ENCODE measurements at places on chromosomes 12 and 14.

GRCh38 chr14:65321370-65321875 lies 91.1 kb upstream of the FUT8 start:
- DNase-seq = no peak

DNA sequence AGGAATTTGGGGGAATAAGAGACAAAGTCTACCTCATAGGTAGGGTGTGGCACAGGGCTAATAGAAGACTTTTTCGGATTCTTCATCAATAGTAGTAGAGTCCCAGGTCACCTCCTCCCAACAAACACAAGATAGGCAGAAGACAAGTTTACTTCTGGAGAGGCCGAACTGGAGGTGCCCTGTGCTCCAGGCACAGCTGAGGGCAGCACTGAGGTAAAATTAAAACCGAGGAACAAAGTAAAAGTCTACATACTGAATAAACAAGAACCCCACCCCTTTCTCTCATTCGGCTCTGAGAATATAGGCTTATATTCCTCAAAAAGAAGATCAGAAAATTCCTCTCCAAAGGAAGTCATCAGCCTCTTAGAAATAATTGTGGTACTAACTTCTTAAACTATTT lies 161.5 kb downstream of the SEC23A start:
- DNase-seq = no peak

DNA sequence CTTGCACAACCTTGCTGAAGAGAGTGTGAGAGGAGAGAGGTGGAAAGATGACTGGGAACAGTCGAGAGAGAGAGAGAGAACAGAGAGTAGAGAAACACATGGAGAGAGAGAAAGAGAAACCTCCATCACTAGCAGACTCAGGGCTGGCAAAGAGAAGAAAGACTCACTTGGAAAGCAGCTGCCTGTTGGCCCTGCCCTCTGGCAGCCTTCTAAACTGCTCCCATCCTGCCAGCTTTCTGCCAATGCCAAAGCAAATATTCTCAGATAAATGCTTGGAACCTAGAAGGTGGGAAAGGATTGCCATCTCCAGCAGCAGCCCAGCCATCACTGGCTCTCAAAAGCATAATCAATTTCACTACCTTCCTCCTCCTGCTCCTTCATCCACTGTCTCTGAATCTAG lies 107.9 kb upstream of the WSCD2 start:
- DNase-seq = no peak

DNA sequence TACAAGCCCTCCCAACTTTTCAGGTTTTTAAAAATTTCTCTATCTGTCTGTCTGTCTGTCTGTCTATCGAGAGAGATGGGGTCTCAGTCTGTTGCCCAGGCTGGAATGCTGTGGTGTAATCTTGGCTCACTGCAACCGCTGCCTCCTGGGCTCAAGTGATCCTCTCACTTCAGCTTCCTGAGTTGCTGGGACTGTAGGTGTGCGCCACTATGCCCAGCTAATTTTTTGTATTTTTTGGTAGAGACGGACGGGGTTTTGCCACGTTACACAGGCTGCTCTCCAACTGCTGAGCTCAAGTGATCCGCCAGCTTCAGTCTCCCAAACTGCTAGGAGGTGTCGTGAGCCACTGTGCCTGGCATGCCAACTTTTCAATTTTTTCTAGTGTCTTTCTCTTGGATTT lies 437.2 kb downstream of the PCNX1 start:
- DNase-seq = no peak

- DNase-seq = no peak
These were observed 41.9 kb downstream of the VWF start for GRCh38 chr12:6082613-6083012.

DNA sequence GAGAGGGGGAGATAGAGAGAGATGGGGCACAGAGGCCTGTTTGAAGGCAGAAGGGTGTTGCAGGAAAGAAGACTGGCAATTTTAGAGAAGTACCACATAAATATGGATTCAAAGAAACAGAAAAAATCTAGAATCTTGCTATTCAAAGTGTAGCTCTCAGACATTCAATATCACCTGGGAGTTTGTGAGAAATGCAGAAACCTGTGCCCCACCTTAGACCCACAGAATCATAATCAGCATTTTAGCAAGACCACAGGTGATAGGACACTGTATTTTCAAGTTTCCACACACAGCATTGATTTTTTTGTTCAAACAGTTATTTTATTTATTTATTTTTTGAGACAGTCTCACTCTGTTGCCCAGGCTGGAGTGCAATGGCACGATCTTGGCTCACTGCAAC lies 3.3 kb downstream of the NEDD8 start:
- no peak for DNase-seq

DNA sequence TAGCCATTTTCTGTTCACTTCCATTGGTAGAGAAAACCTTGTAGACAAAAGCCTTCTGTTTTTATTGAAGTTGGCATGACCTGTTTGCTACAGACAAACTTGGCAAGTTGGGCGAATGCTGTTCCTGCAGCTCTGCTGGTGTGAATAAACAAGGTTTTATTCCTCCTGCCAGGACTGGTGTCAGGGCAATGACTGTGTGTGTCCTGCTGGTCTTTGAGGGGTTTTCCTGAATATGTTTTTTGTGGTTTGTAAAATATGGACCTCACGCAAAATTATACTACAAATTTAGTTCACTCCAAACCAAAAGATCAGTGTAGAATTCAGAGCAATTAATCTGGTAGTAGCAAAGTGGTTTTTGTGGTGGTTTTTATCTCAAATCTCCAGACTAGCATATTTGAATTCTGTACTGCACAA lies 140.8 kb downstream of the ERC1 start:
- no peak for DNase-seq

DNA sequence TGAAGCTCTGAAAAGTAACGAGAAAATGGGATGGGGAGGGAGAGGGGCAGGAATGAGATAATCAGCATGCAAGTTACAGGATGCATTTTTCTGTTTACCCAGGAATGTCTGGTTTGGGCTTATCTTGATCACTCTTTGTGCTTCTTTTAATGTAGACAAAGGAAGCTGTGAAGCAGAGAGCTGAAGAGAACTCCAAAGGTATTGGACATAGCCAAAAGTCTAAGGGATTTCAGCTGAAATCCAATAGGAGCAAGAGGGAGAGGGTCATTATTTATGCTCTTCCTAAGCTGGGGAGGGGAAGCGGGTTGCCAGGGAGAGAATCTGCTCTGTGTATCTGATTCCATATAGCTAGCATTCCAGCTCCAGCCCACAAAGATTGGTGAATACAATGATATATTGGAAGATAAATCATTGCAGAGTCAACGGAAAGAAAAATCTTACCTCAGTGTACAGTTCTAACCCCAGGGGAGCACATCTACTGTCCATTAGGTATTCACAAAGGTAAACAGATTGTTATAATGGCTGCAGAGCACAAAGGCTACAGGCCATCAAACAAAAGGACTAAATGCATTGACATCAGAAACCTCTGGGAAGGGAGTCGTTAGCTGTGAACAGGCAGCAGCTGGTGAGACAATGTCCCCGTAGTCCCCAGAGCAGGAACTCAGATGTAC lies 61.0 kb upstream of the PELI2 start:
- DNase-seq = no peak

- no peak for DNase-seq
These were observed 366.4 kb downstream of the IPO8 start for GRCh38 chr12:30329281-30329680.

GRCh38 chr14:75184492-75184891 lies 8.1 kb upstream of the TMED10 start:
- DNase-seq = no peak

DNA sequence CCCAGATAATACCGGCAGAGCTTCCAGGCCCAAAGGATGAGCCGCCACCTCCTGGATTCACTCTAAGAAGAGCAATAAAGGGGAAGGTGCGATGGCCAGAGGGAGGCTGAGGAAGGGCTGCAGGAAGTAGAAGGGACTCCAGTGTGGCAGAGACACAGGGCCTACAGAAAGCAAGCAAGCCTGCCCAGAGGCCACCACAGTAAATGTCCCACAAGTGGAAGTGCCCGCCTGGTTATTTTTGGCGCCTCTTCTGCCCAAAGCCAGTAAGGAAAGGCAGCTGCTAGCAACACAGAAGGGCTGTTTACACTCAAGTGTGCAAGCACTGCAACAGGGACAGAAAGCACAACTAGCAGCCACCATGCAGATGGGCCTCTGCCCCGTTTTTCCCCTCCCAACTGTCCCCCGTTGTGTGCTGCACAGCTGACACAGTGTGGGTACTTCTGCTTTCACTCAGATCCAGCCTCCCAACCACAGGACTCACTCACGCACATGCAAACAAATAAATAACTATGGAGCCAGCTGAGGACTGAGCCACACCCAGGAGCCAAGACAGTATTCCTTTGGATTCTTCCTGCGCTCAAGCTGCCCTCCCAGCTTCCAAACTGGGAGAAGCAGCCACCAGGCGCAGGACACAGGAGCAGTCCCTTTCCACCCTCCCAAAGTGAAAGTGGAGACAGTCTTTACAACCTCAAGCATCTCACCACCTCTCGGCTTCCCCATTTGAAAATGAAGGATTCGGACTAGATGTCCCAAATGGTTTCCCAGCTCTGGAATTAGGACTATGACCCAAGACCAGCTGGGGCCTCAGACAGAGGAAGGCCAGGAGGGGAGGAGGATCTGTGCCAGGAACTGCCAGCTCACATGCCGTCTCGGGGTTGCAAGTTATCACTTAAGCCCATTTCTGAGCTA lies 40.0 kb upstream of the PNMA1 start:
- peak; percentile 62 for DNase-seq

GRCh38 chr12:120089796-120090195 lies 26.8 kb downstream of the RAB35 start:
- DNase-seq = no peak

GRCh38 chr12:79782172-79782900 lies 91.6 kb upstream of the PAWR start:
- no peak for DNase-seq

GRCh38 chr14:59268011-59268410 lies 79.5 kb downstream of the DAAM1 start:
- DNase-seq = no peak

DNA sequence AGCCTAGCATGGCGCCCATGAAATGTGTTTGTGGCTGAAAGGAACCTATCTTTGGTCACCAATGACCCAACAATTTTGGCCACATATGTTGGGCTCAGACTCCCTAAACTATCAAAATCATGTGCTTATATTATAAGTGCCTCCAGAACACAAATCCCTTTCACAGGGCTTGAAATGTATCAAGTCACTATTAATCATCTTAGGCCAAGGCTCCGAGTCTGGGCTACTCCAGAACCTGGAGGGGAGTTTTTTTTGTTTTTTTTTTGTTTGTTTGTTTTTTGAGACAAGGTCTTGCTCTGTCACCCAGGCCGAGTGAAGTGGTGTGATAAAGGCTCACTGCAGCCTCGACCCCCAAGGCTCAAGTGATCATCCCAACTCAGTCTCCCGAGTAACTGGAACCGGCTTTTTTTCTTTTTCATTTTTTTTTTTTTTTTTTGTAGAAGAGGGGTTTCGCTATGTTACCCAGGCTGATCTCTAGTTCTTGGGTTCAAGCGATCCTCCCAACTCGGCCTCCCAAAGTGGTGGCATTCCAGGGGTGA lies 989 bp upstream of the DRAM1 start:
- no peak for DNase-seq

DNA sequence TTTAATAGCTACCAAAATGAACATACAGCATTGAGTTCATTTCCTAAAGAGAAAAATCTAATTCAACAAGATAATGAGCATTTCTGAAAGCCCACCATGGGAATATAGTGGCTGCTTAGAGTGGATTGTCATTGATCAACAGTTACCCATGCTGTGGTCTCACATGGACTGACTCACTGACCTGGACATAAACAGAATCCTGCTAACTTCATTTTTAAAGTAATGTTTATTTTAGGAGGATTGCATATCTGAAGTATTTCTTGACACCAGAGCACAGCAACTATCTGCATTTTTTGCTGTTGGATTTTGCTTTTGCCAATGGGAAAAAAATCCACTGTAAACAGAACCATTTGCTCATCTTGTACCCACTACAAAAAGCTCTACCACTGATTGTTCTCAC lies 71.7 kb downstream of the KCNC2 start:
- no peak for DNase-seq

DNA sequence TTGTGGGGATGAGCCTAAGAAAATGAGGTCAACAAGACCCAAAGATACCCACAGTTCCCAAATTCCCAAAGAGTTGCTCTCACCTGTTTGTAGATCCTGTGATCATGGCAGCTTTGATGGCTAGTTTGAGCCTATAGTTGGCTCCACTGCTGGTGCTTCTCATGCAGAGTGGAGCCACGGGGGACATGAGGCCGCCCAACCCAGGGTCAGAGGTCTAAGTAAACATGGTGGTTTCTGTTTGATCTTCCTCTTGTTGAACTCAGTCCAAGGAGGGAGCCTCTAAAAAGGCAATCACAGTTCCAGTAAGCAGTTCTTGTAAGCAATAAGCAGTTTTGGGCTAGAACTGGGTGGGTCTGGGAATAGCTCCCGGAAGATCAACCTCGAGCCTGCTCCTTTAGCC lies 125.6 kb upstream of the DHRS4 start:
- no peak for DNase-seq

DNA sequence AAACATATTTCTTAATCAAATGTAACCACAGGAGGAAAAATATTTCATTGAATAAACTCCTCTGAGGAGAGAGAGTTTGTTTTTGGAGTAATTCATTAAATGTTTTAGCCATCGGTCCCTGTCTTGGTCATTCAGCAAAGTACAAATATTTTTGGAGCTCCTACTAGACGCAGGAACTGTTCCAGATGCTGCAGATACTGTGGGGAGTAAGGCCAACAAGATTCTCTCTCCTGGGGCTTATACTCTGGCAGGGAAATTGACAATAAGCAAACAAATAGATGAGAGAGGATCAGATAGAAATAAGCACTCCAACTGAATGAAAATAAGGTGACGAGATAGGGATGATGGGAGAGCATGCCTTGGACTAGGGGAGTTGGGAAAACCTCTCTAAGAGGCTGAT lies 264.1 kb downstream of the TTC8 start:
- DNase-seq = no peak

DNA sequence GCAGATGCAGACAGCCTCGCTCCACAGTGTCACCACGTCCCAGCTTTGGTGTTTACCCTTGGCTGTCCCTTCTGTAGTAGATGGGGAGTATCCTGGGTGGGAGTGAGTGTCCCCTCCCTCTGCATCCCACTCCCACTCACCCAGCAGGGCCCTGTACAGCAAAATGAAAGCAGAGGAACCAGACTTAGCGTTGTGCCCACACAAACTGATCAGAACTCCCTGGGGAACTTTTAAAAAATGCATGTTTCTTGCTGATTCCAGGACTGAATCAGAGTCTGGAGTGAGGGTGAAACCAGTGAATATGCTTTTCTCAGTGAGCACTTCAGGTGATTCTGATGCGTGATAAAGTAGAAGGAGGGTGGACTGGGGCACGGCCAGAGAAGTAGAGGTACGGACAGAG lies 2.9 kb downstream of the ACVRL1 start:
- no peak for DNase-seq

DNA sequence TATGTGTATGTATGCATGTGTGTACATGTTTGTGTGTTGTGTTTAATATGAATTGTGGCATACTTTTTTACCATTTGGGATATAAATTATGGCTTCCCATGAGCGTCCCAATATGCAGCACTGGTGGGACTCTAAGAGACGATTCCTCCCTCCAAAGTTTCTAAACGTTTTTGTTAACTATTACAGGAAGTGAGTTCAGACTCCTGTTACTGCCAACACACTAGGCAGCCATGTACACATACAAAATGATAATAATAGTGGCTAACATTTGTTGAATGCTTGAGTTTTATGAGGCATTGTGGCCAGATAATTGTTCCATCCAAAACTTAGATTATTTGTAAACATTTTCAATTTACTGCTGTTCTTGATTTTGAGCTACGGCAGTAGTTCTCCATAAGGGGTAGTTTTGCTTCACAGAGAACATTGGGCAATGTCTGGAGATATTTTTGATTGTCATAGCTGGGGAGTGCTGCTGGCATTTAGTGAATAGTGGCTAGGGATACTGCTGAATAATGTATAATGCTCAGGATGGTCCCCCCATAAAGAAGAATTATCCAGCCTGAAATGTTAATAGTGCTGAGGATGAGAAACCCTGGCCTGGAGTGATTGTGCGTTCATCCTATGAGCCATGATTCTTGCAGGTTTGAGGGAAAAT lies 45.1 kb downstream of the ARID2 start:
- DNase-seq = no peak
